Panc1 (cell line): ENCODE measurements at places on chromosomes 12 and 14.

- DNase-seq, result no peak
Observed at GRCh38 chr12:16358878-16359277, 11.4 kb downstream of the MGST1 start.

GRCh38 chr12:70305794-70306193, 60.3 kb upstream of the KCNMB4 start:
- no peak for DNase-seq

- DNase-seq, result no peak
Observed at GRCh38 chr14:95257521-95257920, 62.2 kb downstream of the CLMN start.

GRCh38 chr12:49111206-49111605, 559 bp upstream of the LMBR1L start:
- DNase-seq, result no peak
